ENCODE measurements at places on chromosomes 13 and 19. TPM values are rescaled to one million over a fixed set of nuclear protein-coding genes. Genes with fewer than 3 reads are reported as not detected.

NACC1 gene
- 23.7 TPM for total RNA-seq

ZNF90 gene
- total RNA-seq, result 1.1 TPM

ZNF492 gene
- 0.22 TPM for total RNA-seq

POU2F2 gene
- total RNA-seq, result 0.21 TPM

DNA sequence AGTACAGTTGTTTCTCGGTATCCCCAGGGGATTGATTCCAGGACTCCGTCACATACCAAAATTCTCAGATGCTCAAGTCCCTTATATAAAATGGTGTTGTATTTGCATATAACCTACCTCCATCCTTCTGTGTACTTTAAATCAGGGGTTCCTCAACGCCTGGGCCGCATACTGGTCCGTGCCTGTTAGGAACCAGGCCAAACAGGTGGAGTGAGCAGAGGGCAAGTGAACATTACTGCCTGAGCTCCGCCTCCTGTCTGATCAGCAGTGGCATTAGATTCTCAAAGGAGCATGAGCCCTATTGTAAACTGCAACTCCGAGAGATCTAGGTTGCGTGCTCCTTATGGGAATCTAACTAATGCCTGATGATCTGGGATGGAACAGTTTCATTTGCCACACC, 42.2 kb upstream of the KCTD4 start:
- no peak for DNase-seq

- no peak for DNase-seq
These were observed 82.5 kb downstream of the KLF5 start for GRCh38 chr13:73141292-73141771.

DNA sequence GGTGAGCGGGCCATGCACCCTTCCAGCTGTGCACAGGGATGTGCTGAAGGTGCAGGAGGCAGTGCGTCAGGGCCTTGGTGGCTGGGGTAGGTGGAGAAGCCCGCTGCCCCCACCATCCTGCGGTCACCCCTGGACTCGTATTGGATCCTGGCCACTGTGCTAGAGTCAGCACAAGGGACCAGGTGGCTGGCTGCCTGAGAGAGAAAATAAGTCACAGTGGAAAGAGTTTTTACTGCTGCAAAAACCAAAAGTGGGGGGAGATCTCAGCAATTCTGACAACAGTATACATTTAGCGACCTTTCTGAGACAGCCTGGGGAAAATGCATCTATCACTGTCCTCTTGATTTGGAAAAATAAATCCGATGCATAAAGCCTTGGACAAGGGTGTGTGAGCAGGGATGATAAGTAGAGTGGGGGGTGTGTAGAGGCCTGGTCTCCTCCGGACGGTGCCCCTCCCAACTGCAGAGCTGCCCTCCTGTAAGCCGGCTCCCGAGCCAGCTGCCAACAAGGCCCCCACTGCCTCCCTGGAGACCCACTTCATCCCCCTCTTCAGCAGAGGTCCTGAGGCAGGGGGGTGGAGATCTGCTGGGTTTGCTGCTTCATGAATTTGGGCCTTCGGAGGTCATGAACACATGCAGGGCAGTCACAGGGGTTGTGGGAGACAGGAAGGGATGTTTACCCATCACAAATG, 84.2 kb downstream of the SLC7A1 start:
- no peak for DNase-seq

DNA sequence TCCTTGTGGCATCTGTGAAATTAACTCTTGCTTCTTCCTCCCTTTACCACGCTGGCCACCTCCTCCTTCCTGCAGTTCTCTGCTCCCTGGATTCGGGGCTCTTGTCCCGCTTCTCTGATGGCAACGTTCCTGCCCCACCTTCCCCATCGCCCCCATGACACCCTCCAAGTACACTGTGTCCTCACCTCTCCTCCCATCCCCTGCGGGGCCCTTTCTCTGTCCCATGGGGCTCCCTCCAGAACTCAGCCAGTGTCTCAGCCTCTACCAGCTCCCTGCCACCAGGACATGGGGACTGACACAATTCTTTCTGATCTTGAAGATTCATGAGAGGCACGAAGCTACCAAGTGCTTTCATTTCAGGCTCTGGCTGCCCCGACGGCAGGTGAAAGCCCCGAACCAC, 9.1 kb downstream of the CARS2 start:
- no peak for DNase-seq

- no peak for DNase-seq
These were observed 11.3 kb downstream of the PCID2 start for GRCh38 chr13:113196970-113197737.

GRCh38 chr13:54449922-54450321, 1421.3 kb downstream of the OLFM4 start:
- DNase-seq, result no peak

GRCh38 chr19:16361926-16362325, 37.3 kb downstream of the KLF2 start:
- no peak for DNase-seq

DNA sequence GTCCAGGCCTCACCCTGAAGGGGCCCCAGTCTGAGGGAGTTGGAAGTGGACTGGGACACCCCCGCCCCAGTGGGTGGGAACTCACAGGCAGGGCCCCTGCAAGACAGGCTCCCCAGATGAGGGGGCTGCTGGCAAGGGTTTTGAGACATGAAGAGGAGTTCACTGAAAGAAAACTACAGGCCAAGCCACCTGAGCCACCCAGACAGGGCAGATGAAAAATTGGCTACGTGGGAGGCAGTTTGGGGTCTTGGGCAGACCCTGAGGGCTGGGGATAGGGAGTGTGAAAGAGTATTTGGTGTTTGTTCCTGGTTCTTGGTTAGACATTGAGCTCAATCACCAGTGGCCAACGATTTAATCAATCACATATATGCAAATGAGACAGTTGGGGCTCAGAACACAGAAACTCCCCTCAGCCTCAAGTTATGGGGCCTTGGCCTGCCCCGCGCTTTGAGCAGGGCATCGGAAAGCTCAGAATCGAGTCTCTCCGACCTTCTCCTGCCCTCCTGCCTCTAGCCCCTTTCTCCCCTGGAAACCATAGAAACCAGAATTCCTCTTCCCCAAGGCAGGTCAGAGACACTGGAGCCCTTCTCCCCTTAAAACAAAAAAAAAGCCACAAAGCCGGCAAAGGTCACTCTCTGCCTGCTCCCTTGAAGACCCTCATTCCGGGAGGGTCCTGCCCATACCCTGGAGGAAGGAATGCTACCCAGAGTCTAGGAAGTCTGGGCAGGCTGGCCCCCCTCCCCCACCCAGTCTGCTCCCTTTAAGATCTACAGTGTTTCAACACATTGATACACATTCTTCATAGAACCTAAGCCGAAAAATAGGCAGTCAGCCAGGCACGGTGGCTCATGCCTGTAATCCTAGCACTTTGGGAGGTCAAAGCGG, 1.3 kb upstream of the ISYNA1 start:
- no peak for DNase-seq

DNA sequence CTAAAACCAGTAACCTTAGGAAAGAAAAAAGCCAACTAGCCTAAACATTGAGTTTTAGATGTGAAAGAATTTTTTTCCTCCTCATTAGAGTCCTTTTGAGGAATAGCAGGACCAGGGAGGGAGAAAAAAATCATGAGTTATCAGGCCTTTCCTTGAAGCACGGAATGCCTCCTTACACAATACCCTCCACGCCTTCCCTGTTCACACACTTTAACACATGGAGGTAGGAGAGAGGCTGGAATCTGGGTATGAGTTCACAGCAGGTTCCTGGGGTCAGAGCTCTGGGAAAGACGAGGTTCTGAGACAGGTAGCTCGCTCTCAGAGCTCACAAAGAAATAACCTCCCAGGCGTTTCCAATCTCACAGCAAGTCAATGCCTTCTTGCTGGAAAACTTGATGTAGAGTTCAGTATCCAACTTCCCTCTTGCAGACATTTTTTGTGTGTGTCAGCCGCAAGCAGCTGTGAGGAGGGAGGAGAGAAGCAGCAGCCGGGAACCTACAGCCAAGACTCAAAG, 716 bp downstream of the ZNF573 start:
- no peak for DNase-seq

DNA sequence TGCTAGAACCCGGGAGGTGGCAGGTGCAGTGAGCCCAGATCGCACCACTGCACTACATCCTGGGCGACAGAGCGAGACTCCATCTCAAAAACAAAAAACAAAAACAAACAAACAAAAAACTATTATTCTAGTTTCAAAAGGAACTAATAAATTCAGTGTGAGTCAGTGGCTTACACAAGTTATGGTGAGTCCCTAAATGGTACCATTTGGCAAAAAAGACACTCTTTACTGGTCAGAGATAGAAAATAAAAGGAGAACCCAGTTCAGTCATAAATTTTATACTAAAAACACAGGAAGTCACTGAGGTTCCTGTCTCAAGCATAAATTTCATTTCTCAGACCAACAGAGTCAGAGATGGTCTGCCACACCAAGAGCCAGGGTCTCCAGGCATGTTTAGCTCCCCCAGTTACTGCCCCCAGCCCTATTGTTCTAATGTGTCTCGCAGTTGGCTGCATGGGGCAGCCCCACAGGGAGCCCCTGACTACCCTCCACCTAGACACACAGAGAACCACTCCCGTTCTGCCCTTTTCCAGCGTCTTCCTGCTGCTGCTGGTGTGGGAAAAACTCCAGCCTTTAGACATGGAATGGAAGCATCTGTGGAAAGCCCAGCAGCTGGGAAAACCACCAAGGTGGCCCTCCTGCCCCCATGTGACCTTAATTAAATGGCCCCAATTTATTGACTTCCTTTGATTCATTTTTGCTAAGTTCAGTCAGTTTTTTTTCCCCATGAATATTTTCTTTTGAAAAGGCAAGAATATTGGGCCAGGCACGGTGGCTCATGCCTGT, 12.2 kb downstream of the THSD1 start:
- DNase-seq, result no peak

DNA sequence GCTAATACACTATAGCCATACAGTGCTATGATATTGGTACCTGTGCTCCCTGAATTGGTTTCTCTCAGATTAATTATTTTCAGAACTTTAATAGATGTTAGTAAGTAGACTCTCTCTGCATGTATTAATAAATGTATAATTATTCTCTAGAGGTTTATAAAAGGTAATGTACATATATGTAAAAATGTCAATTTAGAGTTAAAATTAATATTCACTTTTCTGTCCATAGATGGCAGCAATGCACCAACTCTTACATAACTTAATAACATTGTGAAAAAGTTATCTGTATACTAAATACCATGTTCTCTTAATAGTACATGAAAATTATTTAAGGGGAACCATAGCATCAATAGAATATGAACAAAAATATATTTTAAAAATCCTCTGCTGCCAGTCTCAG, 515.0 kb upstream of the KLHL1 start:
- DNase-seq, result no peak

DNA sequence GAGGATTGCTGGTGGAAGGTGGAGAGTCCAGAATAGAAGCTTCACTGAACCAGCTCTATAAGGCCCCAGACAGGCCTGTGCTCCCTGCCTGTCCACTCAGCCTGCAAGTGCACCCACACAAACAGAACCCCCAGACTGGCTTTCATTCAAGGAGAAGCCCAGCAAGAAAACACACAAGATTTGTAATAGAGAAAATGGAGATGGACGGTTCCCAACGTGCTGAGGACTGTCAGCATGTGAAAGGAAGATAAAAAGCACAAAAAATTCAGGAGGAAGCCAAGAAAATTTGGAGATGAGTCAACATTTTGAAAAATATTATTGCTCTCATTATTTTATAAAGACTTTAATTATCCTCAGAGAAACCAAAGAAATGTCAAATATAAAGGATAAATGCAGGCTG, 218.2 kb upstream of the SLC10A2 start:
- no peak for DNase-seq

DNA sequence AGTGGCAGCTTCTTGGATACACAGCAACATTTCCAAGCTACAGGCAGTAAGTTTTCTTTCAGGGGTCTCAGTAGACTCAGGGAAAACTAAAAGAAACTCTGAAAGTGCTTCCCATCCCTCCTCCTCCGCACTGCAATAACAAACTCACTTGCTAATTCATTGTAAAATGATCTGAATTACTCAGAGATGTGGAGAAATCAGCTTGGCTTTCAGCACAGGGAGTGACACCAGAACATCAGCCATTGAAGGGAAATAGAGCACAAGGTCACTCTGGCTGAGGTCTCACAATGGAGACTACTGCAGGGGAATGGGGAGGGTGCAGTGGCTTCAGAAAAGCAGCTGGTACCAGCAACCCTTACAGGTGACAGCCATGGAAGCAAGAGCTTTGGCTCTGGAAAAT, 137.3 kb upstream of the SERP2 start:
- no peak for DNase-seq

- no peak for DNase-seq
These were observed 17.4 kb upstream of the AP1M2 start for GRCh38 chr19:10604460-10604980.

DNA sequence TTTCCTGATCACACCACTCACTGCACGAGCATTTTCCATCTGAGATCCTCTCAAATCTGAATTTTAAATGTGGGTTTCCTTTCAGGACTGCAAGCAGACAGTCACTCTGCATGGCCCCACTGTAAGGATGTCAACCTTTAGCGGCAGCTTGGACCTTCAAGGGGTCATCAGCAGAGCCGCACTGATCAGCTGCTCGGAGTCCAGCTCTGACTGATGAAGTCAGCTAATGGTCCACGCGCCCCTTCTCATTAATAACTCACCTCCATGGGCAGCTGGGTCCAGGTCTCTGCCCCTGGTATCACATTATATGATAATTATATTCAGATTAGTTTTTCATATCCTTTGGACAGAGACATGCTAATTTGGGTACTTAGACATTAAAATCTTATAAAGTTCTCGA, 36.1 kb upstream of the PDCD5 start:
- DNase-seq, result no peak

DNA sequence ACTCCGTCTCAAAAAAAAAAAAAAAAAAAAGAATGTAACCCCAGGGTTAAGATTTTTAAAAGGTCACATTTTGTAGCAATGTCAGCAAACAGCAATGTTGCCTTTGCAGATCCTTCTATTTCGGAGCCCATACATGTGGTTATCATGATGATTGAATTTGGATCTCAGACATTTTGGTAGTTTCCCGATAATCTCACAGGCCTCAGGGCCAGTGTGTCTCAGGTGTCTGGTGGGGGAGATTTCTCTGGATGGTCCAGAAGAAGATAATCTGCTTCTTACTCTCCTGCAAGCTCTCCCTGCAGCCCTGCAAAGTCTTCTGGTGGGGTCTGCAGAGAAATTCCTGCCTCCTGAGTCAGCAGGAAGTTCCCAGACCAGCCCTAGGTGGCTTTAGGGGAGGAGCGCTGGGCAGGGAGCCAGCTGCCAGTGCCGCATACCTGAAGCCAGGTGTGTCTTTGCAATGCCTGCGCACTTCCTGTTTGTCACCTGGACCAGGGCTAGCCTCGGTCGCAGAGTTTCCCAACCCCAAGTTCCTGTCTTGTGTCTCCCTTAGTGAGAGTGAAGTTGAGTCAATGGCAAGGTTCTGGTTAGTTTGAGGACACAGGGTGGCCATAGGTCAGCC, 1.4 kb downstream of the SH2D3A start:
- no peak for DNase-seq

DNA sequence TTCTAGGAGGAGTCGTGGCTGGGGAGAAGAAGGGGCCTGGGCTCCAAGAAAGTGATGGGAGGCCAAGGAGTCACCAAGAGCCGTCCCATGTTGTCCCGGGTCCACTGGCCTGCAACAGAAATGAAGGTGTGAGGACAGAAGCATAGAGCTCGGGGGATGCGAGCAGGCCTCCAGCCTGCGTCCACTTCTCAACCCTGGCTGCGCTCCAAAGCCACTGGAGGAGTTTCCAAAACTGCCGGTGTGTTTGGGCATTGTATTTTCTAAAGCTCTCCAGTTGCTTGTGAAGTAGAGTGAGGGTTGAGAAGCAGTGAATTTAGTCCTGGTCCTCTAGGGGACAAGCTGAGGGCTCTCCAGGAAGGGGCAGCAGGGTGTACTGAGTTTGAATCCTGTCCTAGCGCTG, 13.0 kb downstream of the FFAR2 start:
- DNase-seq, result no peak

GRCh38 chr13:96025283-96025682, 27.9 kb downstream of the UGGT2 start:
- no peak for DNase-seq
